ENCODE measurements at places on chromosomes 2 and 18. TPM values are rescaled to one million over a fixed set of nuclear protein-coding genes. Genes with fewer than 3 reads are reported as not detected.
A peak's percentile ranks its signal among the peaks of the same experiment; 100 is the strongest.

GRCh38 chr18:77072566-77072965 lies 60.0 kb downstream of the MBP start:
- DNase-seq = no peak

DNA sequence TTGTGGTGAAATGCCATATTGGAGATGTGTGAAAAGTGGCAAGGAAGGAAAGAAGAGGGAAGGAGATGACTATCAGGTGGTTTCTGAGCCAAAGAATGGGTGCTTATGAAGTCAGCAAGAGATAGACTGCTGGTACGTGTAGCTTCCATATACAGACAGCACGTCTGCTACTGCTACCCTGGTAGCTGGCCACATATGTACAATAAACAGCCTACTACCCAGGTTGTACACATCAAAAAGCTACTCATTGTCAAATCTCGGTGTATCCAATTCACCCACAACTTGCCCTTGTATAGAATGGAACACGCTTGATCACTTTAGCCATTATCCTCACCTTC lies 761.8 kb downstream of the LRRTM4 start:
- no peak for DNase-seq

Gene SALL3
- 3.0 TPM for total RNA-seq

DNA sequence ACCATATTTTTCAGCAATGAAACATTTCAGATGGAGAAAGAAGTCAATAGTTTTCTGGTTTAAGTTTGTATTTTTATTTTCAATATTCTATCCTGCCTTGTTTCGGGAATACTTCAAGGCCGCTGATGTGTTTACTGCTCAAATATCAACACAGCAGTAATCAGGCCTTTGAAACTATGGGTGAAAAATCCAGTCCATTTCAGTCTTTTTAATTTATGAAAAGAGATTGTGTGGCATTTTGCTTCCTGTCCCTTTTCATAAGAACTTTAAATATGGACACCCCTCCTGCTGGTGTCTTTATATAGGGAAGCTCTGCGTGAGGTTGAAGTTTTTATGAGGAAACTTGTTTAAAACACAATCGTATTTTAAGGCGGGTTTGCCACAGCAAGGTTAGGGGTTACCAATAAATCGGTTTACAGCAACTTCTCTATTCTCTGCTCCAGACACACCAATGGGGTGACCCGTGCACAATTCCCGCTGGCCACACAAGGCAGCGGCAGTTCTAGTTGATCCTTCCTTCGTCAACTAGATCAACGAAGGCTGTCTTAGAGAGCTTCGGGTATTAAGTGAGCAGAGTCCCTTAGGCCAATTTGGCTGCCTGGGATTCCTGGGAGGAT lies 1.2 kb upstream of the TANC1 start:
- no peak for DNase-seq

GRCh38 chr2:144456680-144457079 lies 63.2 kb downstream of the ZEB2 start:
- peak; percentile 86 for DNase-seq

GRCh38 chr2:111204706-111205105 lies 84.0 kb downstream of the BCL2L11 start:
- no peak for DNase-seq

Measured in epithelial cell of proximal tubule (primary cell).